Type B pancreatic cell (in vitro differentiated cells): ENCODE measurements at places on chromosomes 16 and 17. TPM values are rescaled to one million over a fixed set of nuclear protein-coding genes. Genes with fewer than 3 reads are reported as not detected.

DNA sequence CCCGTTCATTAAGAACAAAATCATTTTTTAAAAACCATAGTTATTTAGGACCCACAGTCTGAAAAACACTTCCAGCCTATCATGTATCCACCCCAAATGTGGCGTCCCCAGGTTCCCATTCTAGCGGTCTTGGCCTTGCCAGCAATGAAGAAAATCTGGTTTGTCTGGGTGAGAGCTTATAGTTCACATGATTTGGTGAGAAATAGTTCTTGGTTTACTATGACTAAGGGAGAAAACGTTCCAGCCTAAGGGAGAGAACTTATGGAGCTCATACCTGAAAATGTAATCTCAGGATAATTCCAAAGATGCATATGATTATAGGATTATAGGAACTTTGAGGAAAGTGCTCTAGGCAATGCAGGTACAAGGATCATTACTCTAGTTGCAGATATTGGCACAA is 4.8 kb downstream of the MARVELD3 start:
- H3K27me3 ChIP-seq: peaks cover 18% of the 10 kb centered on the region
- peak overlapping the region; percentile 63 for H3K4me3 ChIP-seq
- no peak for DNase-seq
- H3K27ac ChIP-seq: peak overlapping the region; percentile 93
- peaks cover 14% of the 10 kb centered on the region for H3K4me1 ChIP-seq

DNA sequence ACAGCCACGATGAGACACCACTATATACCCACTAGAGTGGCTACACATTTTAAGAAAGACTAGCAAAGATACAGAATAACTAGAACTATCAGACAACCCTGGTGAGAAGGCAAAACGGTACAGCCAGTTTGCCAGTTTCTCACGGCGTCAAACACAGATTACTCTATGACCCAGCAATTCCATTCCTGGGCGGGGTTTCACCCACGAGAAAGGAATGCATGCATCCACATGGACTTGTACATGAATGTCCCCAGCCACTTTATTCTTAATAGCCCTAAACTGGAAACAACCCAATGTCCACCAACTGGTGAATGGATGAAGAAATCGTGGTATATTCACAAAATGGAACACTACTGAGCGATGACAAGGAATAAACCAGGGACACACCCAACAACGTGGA is 74.5 kb downstream of the MYH10 start:
- no peak overlapping the region for H3K4me3 ChIP-seq
- peak overlapping the region; percentile 85 for H3K27ac ChIP-seq
- peaks cover 42% of the 10 kb centered on the region for H3K36me3 ChIP-seq
- H3K27me3 ChIP-seq: no peaks in the 10 kb centered on the region
- DNase-seq: no peak

The NPIPB6 gene
- total RNA-seq: 2.0 and 2.2 TPM in 2 replicates

GRCh38 chr16:85929259-85929721 is 30.3 kb downstream of the IRF8 start:
- DNase-seq: no peak
- peaks cover 18% of the 10 kb centered on the region for H3K4me1 ChIP-seq
- no peak overlapping the region for H3K4me3 ChIP-seq
- peaks cover 53% of the 10 kb centered on the region for H3K27me3 ChIP-seq
- no peak overlapping the region for H3K27ac ChIP-seq

The CDC6 gene
- 23.2 and 50.3 TPM in 2 replicates for total RNA-seq

The DPEP2 gene
- total RNA-seq: not detected in 2 replicates

DNA sequence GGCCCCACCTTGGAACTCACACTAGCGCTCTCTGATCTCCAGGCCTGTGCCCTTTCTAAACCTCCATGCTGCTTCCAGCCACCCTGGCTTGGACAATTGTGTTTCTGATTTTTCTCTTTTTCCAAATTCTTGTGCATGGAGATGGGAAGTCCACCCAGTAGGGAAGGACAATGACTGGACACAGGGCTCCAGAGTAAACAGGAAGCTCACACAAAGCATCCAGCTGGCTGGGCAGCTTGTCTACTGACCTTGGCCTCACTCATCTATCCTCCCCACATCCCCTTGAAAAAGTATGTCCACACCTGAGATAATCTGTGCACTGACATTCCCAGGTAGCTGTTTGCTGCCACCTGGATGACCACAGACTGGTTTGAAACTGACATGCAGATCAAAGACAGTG is 331.2 kb upstream of the MAF start:
- DNase-seq: no peak
- H3K4me3 ChIP-seq: no peak overlapping the region
- H3K27me3 ChIP-seq: peaks cover 6% of the 10 kb centered on the region
- H3K36me3 ChIP-seq: no peaks in the 10 kb centered on the region
- no peak overlapping the region for H3K27ac ChIP-seq

DNA sequence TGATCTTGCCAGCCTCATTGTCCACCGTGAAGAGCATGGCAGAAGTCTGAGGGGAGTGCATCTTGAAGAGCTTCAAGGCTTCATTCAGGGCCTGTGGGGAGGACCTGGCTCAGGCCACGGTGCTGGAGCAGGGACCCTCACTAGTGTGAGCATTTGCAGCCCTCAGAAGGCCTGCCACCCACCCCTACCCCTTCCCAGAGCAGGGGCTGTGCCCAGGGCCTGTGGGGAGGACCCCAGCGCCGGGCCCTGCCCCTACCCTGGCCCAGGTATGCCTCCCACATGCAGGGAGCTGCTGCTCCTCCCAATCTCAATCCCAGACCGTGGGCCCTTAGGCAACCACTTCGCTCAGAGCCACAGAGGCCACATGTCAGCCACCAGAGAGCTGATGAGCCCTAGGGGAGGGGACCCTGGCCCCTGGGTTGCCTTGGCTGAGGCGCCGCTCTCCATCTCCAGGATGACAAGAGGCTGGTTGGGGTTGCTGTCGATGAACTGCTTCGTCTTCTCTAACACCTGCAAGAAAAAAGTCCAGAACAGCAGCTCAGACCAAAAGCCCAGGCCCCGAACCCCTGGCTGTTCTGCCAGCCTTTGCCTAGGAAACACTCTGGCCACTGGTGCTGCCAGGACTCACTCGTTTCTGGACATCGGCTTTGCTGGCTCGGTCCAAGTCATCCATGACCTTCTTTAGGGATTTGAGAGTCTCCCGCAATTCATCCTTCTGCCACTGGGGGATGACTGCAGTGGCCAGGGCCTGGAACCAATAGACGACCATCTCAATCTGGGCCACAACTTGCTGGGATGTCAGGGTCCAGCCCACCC is 1.8 kb upstream of the EXOSC6 start:
- DNase-seq: no peak
- peaks cover 4% of the 10 kb centered on the region for H3K4me1 ChIP-seq
- peaks cover 14% of the 10 kb centered on the region for H3K36me3 ChIP-seq
- H3K27ac ChIP-seq: peak overlapping the region; percentile 29
- peak overlapping the region; percentile 61 for H3K4me3 ChIP-seq
- no peaks in the 10 kb centered on the region for H3K27me3 ChIP-seq

The NPIPB9 gene
- 1.2 and 3.0 TPM in 2 replicates for total RNA-seq

DNA sequence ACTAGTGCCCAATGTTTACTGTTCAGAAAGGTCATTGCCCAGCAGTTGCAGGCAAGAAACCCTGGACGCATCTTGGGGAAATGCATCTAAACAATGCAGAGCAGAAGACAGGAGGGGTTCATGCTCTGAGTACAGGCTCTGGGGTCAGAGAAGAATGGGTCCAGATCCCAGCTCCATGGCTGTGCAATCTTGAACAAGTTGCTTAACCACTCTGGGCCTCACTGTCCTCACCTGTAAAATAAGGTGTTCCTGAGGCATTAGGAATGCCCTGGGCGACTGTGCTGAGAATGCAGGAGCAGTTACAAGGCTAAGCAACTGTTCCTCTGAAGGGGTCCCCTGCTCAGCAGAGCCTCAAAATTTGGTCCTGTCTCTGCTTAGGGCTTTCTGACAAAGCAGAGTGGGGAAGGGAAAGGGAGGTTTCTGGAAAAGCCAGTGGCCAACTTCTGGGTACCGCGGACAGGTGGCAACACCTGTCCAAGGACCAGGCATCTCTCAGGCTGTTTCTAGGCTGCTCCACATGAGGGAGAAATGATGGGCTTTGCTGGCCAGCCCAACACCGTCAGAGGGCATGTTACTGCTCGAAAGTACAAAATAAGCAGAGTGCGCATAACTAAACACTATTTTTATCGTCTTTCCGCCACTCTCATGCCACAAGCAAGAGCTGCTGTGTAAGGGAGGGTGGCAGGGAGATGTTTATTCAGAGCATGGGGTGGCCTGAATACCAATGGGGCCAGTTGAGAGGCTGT is 176.8 kb downstream of the XYLT1 start:
- H3K4me1 ChIP-seq: peaks cover 13% of the 10 kb centered on the region
- no peak overlapping the region for H3K27ac ChIP-seq
- DNase-seq: no peak

GRCh38 chr16:66020642-66021041 is 345.8 kb upstream of the CDH5 start:
- DNase-seq: no peak
- no peak overlapping the region for H3K4me3 ChIP-seq
- peaks cover 13% of the 10 kb centered on the region for H3K27me3 ChIP-seq
- no peak overlapping the region for H3K27ac ChIP-seq
- H3K4me1 ChIP-seq: no peaks in the 10 kb centered on the region

- H3K4me1 ChIP-seq: peaks cover 22% of the 10 kb centered on the region
- no peaks in the 10 kb centered on the region for H3K36me3 ChIP-seq
Measured at GRCh38 chr16:50665128-50665878, 15.8 kb downstream of the SNX20 start.

The HYDIN gene
- 5.6 and 19.7 TPM in 2 replicates for total RNA-seq

GRCh38 chr16:57472665-57473060 is 10.2 kb downstream of the POLR2C start:
- no peaks in the 10 kb centered on the region for H3K27me3 ChIP-seq
- no peak for DNase-seq
- peaks cover 19% of the 10 kb centered on the region for H3K4me1 ChIP-seq
- peaks cover 21% of the 10 kb centered on the region for H3K36me3 ChIP-seq

DNA sequence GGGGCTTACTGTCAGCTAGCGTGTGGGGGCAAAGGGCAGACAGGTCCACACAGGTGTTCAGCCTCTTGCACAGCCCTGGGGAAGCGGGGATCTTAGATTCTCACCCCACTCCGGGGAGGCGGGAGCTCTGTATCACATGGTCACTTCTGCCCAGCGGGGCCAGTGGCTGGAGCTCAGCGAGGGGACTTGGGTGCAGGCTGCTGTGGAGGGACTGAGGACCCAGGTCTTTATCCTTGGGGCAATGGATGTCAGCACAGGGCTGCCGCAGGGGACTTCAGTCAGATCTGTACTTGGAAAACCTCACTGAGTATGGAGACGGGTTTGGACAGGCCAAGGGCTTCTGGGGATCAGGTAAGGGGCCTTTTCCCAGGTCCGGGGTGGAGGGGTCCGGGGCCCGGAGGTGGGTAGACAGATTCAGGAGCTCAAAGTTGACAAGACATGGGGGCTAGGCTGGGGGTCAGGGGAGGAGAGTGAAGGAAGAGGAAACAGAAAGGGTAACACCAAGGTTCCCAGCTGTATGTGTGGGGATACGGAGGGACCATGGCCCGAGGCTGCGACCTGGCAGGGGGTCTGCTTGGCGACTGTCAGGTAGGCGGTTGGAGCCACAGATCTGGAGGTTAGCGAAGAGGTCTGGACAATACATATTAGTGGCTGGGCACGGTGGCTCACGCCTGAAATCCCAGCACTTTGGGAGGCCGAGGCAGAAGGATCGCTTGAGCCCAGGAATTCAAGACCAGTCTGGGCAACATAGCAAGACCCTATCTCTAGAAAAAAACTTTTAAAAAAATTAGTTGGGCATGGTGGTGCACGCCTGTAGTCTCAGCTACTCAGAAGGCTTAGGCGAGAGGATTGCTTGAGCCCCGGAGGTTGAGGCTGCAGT is 15.1 kb upstream of the BAIAP2 start:
- peaks cover 4% of the 10 kb centered on the region for H3K36me3 ChIP-seq
- no peaks in the 10 kb centered on the region for H3K27me3 ChIP-seq
- DNase-seq: no peak
- H3K4me1 ChIP-seq: peaks cover 26% of the 10 kb centered on the region
- no peak overlapping the region for H3K4me3 ChIP-seq

DNA sequence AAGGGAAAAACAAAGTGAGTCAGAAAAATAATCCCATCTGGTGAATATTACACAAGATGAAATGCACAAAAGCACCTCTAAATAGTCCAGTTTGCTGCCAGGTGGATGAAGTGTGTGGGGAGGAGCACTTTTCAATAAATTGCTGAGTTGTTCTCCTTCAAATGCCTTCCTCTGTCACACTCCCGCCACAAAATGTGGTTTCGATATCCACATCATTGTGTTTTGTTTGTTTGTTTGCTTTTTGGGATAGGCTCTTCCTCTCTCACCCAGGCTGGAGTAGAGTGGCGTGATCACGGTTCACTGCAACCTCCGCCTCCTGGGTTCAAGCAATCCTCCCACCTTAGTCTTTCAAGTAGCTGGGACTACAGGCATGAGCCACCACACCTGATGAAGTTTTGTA is 24.6 kb upstream of the SHISA9 start:
- no peak overlapping the region for H3K4me3 ChIP-seq
- H3K27me3 ChIP-seq: peaks cover 14% of the 10 kb centered on the region
- no peaks in the 10 kb centered on the region for H3K36me3 ChIP-seq
- H3K27ac ChIP-seq: no peak overlapping the region

DNA sequence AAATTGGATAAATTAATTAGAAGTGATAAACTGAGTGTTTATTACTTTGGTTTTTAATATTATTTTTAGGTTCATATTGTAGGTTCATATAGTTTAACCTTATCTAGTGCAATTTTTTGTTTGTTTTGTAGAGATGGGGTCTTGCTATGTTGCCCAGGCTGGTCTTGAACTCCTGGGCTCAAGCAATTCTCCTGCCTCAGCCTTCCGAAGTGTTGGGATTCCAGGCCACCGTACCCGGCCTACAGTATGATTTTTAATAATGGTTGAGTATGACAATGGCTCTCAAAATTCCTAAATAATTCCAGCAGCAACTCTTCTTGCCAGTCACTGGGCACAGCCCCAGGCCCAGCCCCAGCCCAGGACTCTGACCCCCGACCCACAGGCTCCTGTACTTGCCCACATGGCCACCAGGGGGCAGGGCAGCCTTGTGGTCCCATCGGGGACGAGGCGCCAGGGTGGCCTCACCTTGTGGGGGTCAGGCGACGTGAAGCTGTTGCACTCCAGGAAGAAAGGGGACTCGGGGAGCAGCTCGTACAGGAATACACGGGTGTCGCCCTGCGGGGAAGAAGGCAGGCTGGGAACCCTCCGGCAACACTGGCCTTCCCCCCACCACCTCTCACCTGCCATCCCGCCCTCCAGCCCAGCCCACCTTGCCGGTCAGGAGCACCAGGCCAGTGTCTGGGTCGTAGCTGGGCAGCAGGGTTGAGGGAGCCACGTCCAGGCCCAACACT is 7.9 kb upstream of the PAM16 start:
- H3K27me3 ChIP-seq: no peaks in the 10 kb centered on the region
- H3K27ac ChIP-seq: peak overlapping the region; percentile 64
- H3K4me1 ChIP-seq: peaks cover 5% of the 10 kb centered on the region
- H3K36me3 ChIP-seq: no peaks in the 10 kb centered on the region
- no peak for DNase-seq
- H3K4me3 ChIP-seq: no peak overlapping the region
